Right renal pelvis (tissue), 4 donors: ENCODE measurements at places on chromosomes 3 and 15.

DNA sequence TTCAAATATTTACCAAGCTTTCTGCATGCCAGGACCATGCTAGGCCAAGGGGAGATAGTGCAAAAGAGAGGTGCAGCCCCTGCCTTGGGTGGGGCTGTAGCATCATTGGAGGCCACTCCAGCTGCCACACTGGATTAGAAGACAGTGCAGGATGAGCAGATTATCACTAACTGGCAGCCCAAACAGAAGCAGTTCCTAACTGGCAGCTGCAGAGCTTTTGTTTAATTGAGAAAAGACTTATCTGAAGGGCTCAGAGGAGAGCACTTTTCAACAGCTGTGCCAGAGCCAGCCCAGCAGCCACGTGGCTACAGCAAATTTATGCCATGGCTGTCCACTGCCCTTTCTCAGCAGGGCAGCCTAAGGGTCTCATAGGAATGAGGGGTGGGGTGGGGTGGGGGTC lies 13.5 kb upstream of the ACSBG1 start:
- DNase-seq = no peak

GRCh38 chr3:19213603-19214220 lies 65.4 kb downstream of the KCNH8 start:
- no peak for DNase-seq

GRCh38 chr3:98462901-98463300 lies at the start of gene OR5K1:
OR5K1 (plus strand) TSS chr3:98463201; CDS start chr3:98469577, 6,376 bp downstream.
- no peak for DNase-seq

DNA sequence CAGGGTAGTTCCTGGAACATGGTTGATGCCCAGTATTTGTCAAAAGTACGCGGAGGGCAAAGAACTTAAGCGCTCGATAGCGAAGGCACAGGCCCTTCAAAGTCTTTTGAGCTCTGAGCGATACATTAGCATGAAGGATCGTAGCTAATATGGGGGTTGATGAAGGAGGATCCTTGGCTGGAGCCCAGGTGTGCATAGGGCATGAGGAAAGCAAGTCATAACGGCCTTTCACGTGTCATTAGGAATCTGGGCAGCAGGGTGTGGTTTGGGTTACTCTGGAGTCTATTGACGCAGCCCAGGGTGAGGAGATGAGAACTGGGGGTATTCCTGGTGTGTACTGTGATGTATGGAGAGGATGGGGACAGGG lies 31.7 kb downstream of the SPINK8 start:
- peak; percentile 10 for DNase-seq

GRCh38 chr3:39981547-39982184 lies 172.3 kb downstream of the MYRIP start:
- DNase-seq = no peak

- DNase-seq = no peak
Measured at GRCh38 chr15:101810876-101811275, 1.1 kb upstream of the OR4F15 start.

- no peak for DNase-seq
Measured at GRCh38 chr3:169348929-169349621, 314.4 kb downstream of the MECOM start.

DNA sequence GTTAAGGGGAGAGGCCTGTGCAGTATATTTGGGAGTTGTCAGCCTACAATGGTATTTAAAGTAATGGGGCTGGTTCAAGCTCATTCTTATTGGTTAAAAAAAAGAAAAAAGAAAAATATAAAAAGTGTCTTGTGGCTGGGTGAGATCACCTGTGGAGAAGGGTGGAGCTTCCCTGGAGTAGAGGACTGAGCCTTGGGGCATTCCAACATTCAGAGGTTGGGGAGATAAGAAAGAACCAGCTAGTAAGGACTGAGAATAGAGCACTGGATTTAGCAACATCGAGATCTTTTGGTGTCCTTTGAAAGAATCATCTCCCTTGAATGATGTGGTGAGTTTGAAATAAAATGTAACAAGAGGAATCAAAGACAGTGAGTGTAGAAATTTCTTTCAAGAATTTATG lies 5.2 kb downstream of the SLC49A4 start:
- no peak for DNase-seq

GRCh38 chr3:134235577-134236076 lies 15.0 kb downstream of the RYK start:
- DNase-seq = no peak

DNA sequence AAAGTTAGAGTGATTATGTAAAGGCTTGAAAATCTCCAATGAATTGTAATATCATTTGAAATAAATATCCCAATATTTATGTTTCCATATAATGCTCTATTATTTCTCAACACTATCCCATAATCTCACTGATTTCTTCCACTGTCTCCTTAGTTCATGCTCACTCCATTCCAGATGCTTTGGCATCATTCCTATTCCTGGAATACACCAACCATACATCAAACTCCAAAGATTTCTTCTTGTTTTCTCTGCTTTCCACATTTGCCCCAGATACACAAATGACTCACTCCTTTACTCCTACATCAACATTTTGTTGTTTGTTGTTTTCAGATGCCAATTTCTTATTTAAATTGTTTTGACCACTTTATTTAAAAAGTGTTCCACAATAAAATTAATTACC lies 1390.8 kb downstream of the ZPLD1 start:
- DNase-seq = no peak

DNA sequence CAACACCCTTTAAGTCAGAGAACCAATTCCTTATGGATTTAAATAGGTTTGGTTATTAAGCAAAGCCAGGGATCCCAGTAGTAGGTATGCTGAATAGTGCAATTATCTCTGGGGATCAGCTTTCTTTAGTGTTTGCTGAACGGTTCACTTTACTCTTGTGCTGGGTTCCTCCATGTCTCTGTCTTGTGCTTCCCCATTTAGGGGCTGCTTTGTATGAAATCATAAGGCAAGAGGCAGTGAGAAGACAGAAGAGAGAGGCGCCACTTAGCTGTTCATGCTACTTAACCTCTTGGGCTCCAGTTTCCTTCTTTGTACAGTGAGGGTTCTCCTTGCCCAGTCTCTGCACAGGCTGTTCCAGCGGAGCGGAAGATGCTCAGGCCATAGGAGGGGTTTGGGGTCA lies 3.5 kb downstream of the ST6GAL1 start:
- no peak for DNase-seq

GRCh38 chr3:55461896-55462295 lies 25.2 kb downstream of the WNT5A start:
- DNase-seq = no peak

GRCh38 chr15:63176302-63176701 lies 13.1 kb upstream of the RAB8B start:
- DNase-seq = no peak

DNA sequence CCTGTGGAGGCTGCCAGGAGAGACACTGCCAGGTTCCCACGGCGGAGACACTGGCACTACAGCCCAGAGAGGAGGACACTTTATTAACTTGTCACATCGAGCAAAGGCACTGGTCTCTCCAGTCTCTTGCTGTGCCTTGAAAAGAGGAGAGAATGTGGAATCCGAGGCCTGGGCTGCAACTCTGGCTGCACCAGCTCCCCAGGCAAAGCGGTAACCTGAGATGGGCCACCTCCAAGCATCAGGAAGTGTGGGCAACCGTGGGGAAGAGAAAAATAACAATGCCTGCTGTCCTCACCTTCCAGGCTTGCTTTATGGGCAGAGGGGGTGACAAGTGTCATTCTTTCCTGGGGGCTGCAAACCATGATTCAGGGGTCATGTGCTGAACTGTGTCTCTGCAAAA lies 91.6 kb upstream of the RGMA start:
- no peak for DNase-seq

DNA sequence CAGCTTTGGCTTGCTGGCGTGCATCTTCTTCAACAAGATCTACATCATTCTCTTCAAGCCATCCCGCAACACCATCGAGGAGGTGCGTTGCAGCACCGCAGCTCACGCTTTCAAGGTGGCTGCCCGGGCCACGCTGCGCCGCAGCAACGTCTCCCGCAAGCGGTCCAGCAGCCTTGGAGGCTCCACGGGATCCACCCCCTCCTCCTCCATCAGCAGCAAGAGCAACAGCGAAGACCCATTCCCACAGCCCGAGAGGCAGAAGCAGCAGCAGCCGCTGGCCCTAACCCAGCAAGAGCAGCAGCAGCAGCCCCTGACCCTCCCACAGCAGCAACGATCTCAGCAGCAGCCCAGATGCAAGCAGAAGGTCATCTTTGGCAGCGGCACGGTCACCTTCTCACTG lies 40.6 kb upstream of the CSTA start:
- no peak for DNase-seq

GRCh38 chr3:13538520-13539291 lies 10.2 kb upstream of the FBLN2 start:
- DNase-seq = no peak

GRCh38 chr15:48941904-48942303 lies 21.8 kb downstream of the SHC4 start:
- no peak for DNase-seq

- DNase-seq = peak; percentile 16
Measured at GRCh38 chr3:174949523-174949922, 90.4 kb downstream of the NAALADL2 start.

- DNase-seq = no peak
Measured at GRCh38 chr15:70030851-70031250, 66.9 kb downstream of the TLE3 start.

DNA sequence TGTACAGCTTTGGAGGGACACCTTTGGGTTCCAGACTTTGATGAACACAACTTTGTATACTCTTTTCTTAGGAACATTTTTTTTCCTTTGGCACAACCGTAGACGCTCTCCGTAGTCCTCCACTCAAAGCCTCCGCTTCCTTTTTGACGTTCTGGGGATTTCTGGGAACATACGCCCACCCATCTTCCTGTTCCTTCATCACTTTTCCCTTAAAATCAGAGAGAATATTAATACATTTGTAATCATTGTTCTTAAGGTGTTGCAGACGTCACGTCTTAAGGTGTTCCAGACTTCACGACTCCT lies 405 bp upstream of the SPG21 start:
- DNase-seq = no peak

- DNase-seq = peak; percentile 35
Measured at GRCh38 chr3:60594025-60594424, 657.2 kb downstream of the FHIT start.

- DNase-seq = no peak
Measured at GRCh38 chr15:42365921-42366550, 6.7 kb downstream of the CAPN3 start.

DNA sequence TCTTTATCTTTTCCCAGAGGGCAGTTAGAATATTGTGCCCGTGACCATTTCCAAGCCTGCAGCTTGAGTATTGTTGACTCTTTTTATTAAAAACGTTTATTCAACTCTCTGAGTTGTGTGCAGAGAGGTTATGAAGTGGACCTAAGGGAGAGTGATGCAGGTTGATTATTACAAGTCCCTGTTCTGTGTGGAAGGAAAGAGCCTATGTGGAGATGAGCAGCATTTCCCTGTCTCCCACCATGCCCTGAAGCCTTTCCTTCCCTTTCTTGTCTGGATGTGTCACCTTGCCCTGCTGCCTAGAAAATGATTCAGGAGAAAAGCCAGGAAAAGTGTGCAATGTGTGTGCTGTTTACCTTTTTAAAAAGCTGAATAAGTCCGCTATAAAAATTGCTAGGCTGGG lies 19.4 kb downstream of the ZPLD1 start:
- DNase-seq = no peak

- DNase-seq = no peak
Measured at GRCh38 chr3:48245136-48245535, 4.2 kb downstream of the ZNF589 start.

GRCh38 chr15:50257924-50258323 lies 7.6 kb downstream of the HDC start:
- DNase-seq = no peak

DNA sequence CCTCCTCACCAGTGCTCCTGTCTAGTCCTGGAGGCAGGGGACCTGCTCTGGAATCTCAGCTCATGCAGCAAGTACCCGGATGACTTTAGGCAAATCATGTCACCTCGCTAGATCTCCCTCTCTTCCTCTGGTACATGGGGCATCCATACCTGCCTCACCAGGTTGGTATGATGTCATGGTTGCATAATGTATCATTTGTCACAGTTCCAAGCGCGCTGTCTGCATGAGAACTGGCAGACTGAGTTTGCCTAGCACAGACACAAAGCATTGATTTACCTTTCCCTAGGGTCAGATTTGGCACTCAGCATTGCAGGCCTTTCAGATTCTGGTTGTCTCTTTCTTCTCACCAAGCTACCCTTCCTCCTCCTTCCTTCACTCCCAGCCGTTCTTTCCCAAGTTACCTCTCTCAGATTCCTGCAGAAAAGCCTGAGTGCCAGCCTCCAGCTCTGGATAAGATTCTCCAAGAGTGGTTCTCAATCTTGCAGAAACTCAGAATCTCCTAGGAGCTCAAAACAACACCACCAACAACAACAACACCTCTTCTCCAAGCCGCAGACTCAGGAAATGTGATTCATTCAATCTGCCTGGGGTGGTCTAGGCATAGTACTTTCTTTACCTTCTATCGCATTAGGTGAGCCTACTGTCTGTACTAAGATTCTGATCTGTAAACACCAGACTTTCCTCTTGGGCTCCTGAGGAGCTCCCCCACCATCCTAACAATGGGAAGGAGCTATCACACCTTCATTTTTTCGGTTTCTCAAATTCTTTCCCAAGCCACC lies 29.5 kb downstream of the FAM43A start:
- no peak for DNase-seq

DNA sequence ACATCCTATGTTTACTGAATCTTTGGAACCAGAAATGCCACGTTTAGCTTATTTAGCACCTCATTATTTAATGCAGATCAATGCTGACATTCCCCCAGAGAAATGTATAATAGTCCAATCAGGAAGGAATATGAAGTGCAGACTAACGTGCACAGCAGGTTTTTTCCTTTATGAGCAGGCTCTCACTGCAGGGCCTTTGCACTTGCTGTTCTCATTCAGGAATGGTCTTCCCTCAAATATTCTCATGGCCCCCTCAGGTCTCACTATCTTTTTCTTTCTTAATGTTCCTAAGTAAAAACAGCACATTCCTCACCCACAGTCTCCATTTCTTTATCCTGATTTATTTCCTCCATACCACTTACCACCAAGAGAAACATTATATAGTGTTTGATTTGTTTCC lies 174.6 kb downstream of the FOXP1 start:
- DNase-seq = no peak

- no peak for DNase-seq
Measured at GRCh38 chr3:188656196-188656982, 502.4 kb downstream of the LPP start.

GRCh38 chr3:26799679-26800317 lies 177.2 kb downstream of the LRRC3B start:
- DNase-seq = no peak

GRCh38 chr3:42387802-42388651 lies 22.4 kb downstream of the LYZL4 start:
- DNase-seq = no peak

DNA sequence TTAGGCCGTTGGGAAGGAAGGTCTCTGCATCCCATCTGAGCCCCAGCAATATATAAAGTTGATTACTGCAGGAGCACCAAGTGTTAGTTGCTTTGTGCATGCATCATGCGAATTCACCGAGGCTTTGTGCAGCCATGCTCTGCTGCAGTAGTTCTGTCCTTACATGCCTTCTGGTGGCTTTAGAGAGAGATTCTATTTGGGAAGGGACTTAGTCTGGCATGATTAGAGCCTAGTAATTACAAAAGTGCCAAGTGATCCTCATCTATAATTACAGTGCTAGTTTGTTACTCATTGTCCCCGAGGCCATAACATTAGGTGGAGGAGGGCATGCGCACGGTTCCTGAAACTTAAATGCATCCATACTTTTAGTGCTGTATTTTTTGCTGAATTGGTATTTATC lies 353.6 kb downstream of the CNTN4 start:
- no peak for DNase-seq
